ENCODE measurements at places on chromosomes 12 and 14.

- no peak for DNase-seq
These were observed 90.1 kb upstream of the FLRT2 start for GRCh38 chr14:85439696-85440328.

DNA sequence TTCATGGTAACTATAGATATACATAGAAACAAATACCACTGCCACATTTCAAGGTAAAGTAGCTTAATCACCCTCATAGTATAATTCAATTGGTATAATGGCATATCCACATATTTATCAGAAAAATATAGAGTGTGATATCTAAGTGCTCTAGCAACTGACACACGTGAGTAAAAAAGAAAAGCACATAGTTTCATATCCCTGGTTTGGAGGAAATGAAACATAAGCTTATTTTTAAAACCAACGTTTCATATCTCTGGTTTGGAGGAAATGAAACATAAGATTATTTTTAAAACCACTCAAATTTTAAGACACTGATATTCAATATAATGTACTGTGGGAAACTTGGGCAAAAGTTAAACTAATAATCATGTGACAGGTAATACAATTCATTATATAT lies 2.1 kb downstream of the OR6C70 start:
- no peak for DNase-seq

DNA sequence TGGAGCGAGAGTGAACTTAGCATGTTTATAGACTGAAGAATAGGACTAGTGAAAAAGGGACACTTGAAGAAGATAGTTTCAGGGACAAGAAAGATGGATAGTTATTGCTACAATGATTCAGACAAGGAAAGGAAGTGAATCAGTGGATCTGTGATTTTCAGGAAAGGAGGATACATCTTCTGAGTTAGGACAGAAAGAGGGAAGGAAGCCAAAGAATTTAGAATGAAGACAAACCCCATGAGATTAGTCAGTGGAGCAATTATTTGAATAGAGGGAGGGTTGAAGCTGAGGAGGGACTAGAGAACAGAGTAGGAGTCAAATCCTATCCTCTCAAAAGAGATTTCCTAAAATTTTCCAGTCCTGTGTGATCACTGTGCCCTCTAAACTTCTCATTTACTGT lies 282.7 kb downstream of the AKAP6 start:
- no peak for DNase-seq

DNA sequence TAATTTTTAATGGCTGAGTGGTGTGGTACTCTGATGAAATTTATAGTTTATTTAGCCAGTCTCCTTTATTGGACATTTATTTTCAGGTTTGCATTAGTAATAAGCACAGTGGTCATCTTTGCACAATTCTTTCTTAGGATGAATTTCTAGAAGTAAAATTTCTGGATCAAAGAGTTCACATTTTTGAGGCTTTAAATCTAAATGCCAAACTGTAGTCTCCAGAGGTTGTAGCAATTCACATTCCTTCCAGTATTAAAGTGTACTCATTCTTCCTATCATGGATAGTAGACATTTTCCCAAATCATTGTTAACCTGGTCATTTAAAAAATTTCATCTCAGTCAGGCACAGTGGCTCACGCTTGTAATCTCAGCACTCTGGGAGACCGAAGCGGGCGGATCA lies 24.8 kb downstream of the SLC39A9 start:
- DNase-seq = no peak

- DNase-seq = no peak
These were observed 354.6 kb downstream of the NRXN3 start for GRCh38 chr14:78524766-78525165.

DNA sequence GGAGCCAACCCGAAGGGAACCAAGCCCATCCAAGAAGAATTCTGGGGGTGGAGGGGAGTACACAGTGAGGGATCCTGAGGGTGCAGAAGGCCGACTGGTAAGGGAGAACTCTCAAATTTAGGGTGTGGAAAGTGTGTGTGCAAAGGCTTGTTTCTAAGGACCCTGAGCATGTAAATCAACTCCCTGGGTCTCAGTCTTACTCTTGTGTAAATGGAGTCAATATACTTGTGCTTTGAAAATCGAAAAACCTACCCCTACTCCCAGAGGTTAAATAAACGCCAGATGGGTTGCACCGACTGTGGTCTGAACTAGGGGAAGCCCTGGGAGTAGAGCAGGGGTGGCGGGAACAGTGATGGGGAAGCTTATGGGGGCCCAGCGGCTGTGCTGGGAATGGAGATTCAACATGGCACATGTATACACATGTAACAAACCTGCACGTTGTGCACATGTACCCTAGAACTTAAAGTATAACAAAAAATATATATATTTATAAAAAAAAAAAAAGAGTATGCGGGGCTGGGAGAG lies 6.0 kb downstream of the B4GALNT1 start:
- no peak for DNase-seq

DNA sequence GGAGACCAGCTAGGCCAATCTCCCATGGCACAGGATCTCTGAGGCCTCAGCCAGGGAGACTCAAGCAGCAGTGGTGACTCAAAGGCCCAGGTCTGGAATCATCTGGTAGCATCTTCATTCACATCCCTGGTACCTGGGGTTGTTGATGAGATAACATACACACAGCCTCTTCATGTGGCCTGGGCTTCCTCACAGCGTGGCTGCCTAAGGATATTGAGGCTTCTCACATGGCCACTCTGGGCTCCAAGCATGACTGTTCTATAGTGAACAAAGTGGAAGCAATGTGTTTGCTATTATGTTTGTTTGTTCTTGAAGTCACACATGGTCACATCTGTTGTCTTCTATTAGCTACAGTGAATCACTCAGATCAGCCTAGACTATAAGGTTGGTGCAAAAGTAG lies 584.1 kb downstream of the VRK1 start:
- DNase-seq = no peak

DNA sequence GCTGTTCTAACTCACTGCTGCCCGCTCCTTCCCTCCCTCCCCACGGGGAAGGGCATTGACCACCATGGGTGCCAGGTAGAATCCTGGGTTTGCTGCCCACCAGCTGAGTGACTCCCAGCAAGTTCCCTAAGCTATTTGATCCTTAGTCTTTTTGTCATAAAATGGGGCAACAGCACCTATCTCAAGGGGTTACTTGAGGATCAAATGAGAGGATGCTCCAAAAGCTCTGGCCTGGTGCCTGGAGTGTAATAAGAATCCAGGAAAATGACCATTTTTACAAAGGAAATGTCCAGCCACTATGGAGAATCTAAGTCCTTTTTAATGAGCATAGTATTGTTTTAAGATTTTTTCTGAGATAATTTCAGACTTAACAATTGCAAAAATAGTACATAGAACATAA lies 61.4 kb upstream of the CMKLR1 start:
- DNase-seq = no peak

GRCh38 chr14:51093371-51094281 lies 1.3 kb downstream of the TRIM9 start:
- DNase-seq = no peak

DNA sequence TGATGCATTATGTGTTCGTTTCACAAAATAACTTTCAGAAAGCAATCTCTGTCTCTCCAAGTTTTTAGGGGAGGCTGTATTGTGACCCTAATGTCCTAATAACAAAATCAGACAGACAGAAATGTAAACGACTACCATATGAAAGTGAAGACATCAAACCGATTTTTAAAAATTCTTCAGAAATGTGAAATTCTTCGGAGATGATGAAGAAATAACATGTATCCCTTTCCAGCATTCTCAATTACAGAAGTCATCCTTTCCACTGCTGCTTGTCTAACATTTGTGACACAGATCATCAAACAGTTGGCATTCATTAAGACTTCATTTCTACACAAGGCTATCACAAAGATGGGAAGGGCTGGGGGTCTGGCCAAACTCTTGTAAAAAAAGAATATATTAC lies 41.0 kb downstream of the DMAC2L start:
- DNase-seq = no peak

- DNase-seq = no peak
These were observed 4.0 kb downstream of the RBM19 start for GRCh38 chr12:113961921-113962710.

DNA sequence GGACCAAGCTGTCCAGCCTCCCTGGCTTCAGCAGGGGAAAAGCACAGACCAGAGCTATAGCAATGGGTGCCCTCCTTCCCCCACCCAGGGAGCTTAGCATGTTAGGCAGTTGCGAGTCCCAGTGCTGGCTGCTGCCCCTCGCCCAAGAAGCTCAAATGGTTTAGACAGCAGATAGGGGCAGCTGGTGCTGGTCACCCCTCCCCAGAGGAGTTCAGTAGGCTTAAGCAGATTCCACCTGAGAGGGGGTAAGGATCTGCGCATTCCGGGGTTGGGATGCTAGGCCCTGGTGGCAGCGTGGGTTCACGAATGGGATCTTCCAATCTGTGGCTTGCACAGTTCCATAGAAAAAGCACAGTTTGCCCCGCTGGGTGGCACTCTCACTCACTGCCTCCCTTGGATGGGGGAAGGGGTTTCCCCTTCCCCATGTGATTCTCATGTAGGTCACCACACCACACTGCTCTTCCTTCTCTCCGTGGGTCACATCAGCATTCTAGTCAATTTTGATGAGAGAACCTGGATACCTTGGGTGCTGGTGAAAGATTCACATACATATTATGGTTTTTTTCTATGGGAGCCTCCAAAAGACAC lies 665.6 kb downstream of the C12orf50 start:
- no peak for DNase-seq

DNA sequence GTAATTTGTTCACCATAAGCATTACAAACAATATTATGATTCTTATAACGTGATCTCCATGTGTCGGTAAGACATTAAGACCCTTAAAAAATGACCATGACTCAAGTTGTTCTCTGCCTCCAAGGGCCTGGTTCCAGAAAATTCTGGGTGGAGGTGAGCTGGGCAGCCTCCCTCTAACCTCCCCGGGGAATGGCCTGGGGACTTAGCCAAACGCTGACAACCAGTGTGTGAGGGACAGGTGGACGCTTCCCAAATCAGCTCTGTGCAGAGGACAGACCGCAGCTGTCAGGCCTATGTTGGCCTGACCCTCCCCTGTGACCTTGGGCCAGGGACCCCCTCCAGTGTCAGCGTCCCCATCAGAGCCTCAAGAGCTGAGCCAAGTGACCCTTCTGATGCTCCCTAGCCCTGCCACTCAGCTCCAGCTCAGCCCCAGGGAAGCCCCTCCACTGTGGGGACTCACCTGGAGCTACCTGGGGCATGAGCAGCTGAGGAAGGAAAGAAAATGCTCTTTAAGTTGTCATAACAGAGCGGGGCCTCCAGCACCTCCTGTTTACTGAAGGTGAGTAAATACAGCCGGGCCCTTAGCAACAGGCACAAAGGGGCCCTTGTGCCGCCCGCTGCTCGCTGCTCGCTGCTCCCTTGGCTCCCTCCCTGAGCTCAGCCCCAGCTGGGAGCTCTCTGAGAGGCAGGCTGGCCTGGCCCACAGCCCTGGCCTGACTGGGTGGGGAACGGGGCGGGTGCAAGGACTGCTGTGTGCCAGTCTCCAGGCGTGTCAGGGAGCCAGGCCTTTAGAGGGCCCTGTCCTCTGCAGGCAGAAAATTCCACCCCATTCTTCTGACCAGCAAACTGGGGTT lies 116.6 kb downstream of the CALM1 start:
- no peak for DNase-seq

DNA sequence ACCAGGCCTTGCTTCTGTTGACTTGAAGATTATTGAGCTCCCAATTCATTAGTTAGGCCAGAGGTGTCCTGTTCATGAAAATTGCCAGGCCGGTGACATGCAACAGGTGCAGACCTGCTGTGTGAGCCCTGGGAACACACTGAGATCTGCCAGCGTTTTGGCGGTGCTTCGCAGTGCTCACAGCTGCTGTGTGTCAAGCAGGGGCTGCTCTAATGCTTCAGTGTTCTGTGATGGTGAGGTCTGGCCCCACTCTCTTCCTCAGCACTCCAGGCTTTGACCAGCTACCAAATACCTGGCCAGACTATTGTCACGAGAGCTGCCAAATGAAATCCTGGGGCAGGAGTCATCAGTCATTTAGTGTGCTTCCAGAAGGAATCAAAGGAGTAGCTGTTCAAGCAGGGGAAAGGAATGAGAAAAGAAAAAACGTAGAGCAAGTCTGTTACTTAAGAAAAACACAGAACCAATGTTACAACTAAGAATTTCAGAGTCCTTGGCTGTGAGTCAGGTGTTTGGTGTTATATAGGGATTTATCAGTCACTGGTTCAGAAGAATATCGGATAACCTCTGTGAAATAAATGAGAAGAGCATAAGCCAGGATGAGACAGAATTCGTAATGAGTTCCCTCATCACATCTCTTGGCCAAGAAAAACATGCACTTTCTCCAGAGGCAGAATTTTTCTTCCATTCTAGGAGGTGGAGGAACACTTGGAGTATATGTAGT lies 150.8 kb downstream of the FBXL14 start:
- no peak for DNase-seq

DNA sequence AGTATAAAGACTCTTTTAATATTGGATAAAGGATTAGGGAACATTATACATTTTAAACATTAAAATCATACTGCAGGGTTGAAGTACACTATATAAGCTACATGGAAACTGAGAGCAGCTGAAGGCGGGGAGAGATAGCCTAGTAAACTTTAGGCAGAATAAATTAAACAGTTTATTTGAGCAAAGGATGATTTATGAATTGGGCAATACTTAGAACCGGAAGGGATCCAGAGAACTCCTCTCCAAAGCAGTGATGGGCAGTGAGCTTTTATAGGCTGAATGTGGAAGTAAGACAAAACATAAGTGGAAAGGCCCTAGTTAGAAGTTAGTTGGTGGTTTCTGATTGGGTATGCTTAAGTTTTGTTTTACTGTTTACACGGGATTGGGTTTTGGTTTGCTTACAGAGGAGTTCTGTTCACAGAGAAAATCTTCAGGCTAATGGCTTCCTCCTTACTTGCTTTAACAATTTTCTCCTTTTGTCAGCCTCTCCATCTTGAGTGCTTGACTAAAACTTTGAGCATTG lies 18.9 kb downstream of the LEMD3 start:
- no peak for DNase-seq

DNA sequence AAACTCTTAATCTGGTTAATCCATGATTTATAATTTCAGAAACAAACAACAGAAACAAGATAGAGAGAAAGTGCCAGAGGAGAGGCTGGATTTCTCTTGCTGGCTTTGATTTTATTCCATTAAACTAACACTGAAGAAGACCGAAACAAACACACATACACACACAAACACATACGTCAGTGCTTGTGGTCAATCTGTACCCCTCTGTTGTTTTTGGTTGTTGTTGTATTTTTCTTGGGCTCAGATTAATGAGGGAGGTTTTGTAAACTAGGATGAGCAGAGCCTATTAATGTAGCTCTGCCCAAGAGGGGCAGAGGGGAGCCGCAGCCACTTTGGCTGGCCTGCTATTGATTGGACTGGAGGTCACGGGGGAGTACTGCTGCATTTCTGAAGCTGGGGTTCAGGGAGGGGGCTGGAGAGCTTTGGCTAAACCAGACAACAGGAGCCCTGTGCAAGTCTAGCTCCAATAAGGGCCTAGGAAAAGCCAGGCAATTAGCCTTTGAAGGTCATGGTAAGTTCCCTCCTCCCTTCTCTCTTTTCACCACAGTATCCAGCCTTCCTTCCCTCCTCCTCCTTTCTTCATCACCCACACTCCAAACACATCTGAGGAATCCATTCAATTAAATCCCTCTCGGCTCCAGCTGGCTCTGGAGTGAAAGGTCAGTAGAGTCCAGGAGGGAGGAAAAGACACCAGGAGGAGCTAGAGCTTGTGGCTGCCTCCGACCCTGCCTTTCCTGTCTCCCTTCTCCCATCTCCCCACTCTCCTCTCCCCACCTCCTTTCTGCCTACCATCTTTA lies 344.1 kb upstream of the LMO3 start:
- DNase-seq = no peak

GRCh38 chr14:103749860-103750259 lies 34.2 kb downstream of the ZFYVE21 start:
- no peak for DNase-seq
